ENCODE measurements at places on chromosomes 7 and 10. TPM values are rescaled to one million over a fixed set of nuclear protein-coding genes. Genes with fewer than 3 reads are reported as not detected.

CNTNAP2 gene
- not detected for total RNA-seq

SLC13A1 gene
- total RNA-seq, result not detected

PNLIP gene
- not detected for total RNA-seq

ABLIM1 gene
- total RNA-seq, result 141 TPM

GPER1 gene
- 2.0 TPM for total RNA-seq

ATOH7 gene
- not detected for total RNA-seq

KNDC1 gene
- total RNA-seq, result not detected

NACAD gene
- 1.9 TPM for total RNA-seq

PCDH15 gene
- not detected for total RNA-seq

UTF1 gene
- total RNA-seq, result not detected

NME8 gene
- not detected for total RNA-seq

EBLN1 gene
- not detected for total RNA-seq

SHOC2 gene
- 62.3 TPM for total RNA-seq

WEE2 gene
- total RNA-seq, result not detected

ADRA2A gene
- not detected for total RNA-seq

CLDN3 gene
- total RNA-seq, result 1.4 TPM

TMEM213 gene
- total RNA-seq, result not detected

PON1 gene
- not detected for total RNA-seq

SH2B2 gene
- 4.4 TPM for total RNA-seq

CAV1 gene
- 1,771 TPM for total RNA-seq

CALCR gene
- total RNA-seq, result not detected

NEUROD6 gene
- total RNA-seq, result not detected

CHN2 gene
- 6.5 TPM for total RNA-seq

SEMA3C gene
- total RNA-seq, result 4.2 TPM

IKZF1 gene
- total RNA-seq, result 0.17 TPM

MACC1 gene
- under 0.01 TPM for total RNA-seq

PLAC9 gene
- 0.68 TPM for total RNA-seq

SMO gene
- 5.8 TPM for total RNA-seq

NUTM2E gene
- not detected for total RNA-seq

RPP30 gene
- 34.9 TPM for total RNA-seq

TACR2 gene
- total RNA-seq, result 0.09 TPM

AZGP1 gene
- total RNA-seq, result not detected

HOXA9 gene
- 9.0 TPM for total RNA-seq

IFIT1B gene
- not detected for total RNA-seq

LDB3 gene
- total RNA-seq, result not detected

CALML5 gene
- not detected for total RNA-seq

TMEM270 gene
- not detected for total RNA-seq

ITIH2 gene
- not detected for total RNA-seq

ARHGAP22 gene
- 19.0 TPM for total RNA-seq

NKX1-2 gene
- total RNA-seq, result not detected

LRRTM3 gene
- total RNA-seq, result not detected

TAS2R41 gene
- not detected for total RNA-seq

PIK3AP1 gene
- 0.14 TPM for total RNA-seq

PTPRN2 gene
- total RNA-seq, result 2.1 TPM

COBL gene
- under 0.01 TPM for total RNA-seq

CLRN3 gene
- total RNA-seq, result 0.19 TPM

ATRNL1 gene
- total RNA-seq, result 0.17 TPM

MKRN1 gene
- total RNA-seq, result 56.7 TPM

CALU gene
- total RNA-seq, result 506 TPM

MYH16 gene
- total RNA-seq, result not detected

SAP25 gene
- not detected for total RNA-seq

CCL24 gene
- not detected for total RNA-seq

FAM241B gene
- total RNA-seq, result not detected

SPDYE8 gene
- total RNA-seq, result not detected

HOXA7 gene
- total RNA-seq, result 2.9 TPM

HEPACAM2 gene
- total RNA-seq, result not detected

GIMAP8 gene
- total RNA-seq, result 157 TPM

MLXIPL gene
- not detected for total RNA-seq
